KBM-7 (cell line): ENCODE measurements at places on chromosomes 11 and 22.

- DNase-seq, result no peak
Observed at GRCh38 chr11:43861141-43861540, 19.5 kb upstream of the ALKBH3 start.

DNA sequence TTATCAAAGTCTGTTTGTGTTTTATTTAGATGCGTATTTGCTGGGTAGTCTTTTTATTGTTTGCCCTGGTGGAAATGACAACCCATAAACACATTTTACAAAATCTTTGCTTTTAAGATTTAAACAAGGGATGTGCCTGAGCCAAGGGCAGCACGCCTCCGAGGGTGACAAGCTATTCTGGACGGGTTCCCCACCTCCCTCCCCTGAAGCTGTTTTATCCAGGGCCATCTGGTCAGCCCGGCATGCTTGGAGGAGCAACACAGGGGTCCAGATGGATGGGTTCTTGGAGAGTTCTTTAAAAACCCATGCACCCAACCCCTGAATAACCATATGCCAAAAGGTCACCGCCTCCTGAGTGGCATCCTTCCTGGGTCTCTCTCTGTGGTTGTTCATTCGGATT lies 408.9 kb downstream of the OPCML start:
- DNase-seq, result no peak

GRCh38 chr11:86637988-86638387 lies 34.4 kb downstream of the ME3 start:
- DNase-seq, result no peak

DNA sequence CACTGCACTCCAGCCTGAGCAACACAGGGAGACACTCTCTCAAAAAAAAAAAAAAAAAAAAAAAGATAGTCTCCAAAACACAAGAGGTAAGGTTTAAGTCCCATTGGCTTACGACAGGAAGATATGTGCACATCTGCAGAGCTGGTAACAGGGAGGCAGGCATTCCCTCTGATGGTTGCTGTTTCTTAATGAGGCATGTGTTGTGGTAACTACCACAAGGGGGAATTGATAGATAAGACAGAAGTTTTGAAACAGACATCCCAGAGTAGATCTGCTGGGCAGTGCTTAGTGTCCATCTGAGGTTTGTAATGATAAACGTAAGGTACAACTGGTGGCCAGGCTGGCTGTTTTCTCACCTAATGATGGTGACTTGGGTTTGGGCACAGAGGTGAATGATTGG lies 4.7 kb downstream of the EIF1AD start:
- no peak for DNase-seq

DNA sequence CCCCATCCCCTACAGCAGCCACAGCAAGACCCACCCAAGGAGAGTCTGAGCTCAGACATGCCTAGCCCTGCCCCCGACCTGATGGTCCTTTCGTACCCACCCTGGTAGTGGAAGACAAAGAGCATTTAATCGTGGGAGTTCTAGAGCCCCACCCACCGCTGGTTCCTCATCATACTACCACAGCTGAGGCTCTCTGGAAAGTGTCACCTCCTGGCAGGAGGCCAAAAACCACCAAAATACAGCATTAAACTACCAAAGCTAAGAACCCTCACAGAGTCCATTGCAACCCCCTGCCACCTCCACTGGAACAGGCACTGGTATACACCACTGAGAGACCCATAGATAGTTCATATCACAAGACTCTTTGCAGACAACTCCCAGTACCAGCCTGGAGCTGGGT lies 311.1 kb downstream of the TENM4 start:
- DNase-seq, result no peak

- no peak for DNase-seq
Observed at GRCh38 chr11:114562166-114562916, 2.7 kb upstream of the NXPE1 start.

DNA sequence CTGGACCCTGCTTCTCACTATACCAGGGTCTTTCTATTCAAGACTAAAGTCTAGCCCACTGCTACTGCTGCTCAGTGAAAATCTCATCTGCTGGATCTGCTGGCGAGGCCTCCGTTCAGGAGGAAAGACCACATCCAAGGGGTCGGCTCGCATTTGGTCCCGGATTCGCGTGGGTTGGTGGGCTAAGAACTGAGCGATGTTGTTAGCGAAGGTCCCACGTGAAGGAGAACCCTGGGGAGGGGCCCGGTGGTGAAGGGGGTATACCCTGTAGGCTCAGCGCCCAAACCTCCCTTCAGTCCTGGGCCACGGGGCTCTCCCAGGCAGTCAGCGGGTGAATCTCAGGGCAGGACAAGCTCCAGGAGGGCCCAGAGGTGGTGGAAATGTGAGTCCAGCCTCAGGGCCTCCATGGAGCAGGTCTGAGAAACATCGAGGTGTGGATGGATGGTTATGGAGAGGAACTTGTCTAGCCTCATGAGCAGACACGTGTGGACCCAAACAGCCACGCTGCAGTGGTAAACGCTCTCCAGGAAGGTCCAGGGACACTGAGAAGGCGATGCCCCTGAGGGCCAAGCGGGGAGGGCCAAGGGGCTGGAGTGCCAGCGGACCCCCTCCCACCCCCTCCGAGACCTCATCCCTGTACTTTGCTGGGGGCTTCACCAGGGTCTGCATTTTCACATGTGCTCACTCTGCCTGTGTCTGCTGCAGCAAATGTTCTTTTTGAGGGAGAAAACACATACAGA lies 152.3 kb downstream of the CTTN start:
- no peak for DNase-seq

DNA sequence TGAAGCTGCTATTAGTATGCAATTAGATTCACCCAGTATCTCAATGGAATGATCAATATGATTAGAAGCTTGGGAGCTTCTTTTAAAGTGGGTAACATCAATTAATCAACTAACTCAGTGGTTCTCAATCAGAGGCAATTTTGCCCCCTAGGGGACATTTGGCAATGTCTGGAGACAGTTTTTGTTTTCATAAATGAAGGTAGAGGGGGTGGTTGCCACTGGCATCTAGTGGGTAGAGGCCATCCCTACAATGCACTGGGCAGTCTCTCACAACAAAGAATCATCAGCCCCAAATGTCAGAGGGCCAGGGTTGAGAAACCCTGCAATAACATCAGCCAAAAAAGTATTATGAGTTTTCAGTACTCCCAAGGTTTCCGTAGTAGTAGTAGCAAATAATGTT lies 5.9 kb upstream of the AMOTL1 start:
- DNase-seq, result peak; percentile 51

- peak; percentile 88 for DNase-seq
Observed at GRCh38 chr11:35165423-35166368, 26.7 kb downstream of the CD44 start.

DNA sequence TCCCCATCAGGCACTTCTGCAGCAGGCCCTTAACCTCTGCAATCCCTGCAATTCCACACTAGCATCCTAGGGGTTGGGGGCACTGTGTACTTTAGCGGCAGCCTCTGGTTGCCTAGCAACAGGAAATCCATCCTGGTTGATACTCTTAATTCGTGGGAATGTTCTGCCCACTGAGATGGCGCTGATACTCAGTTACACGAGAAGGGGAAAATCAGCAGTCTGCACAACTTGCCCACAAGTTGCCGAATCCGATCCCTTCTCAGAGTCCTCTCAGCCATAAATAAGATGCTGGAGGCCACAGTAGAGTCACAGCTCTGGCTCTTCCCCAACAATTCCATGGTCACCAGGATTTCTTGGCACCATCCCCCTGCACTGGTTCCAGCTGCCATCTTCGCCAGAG lies 57.6 kb upstream of the CRYBB3 start:
- no peak for DNase-seq

GRCh38 chr22:35465109-35465701 lies 65.3 kb downstream of the MCM5 start:
- no peak for DNase-seq

- DNase-seq, result no peak
Observed at GRCh38 chr11:131561501-131561900, 191.1 kb downstream of the NTM start.

- no peak for DNase-seq
Observed at GRCh38 chr11:131816051-131816450, 445.6 kb downstream of the NTM start.

- no peak for DNase-seq
Observed at GRCh38 chr11:78318321-78319114, 99.1 kb downstream of the GAB2 start.

DNA sequence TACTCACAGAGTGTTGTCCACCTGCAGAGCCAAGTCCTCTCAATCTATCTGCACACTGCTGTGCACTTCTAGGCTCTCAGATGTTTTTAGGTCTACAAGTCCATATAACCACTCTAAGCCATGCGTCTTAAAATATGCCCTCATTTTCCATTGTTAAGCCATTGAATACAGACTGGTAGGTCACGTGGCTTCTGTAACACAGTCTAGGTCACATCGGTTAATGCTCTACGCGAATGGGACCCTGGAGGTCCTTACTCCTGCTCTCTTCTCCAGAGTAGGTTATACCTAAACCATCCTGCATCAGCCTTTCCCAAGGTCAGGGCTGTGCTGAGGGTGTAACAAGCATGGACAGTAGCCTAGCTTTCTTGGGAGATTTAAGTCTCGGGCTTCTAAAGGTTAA lies 819 bp downstream of the JAML start:
- DNase-seq, result no peak

DNA sequence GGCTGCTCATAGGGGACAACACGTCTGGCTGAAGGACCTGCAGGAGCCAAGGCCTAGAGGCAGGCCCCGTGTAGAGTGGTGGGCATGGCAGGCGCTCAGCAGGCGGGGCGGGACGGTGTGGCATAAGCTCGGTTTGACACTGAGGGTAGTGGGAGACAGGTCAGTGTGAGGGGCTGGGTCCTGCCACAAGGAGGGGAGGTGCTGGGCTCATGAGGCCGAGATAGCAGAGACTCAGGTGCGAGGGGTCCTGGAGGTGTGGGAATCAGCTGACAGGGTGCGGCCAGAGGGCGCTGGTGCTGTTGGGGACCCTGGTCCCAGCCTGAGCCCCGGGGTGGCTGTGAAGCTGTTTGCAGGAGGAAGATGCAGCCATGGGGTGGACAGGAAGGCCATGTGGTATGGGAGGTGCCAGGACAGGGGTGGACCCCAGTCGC lies 6.7 kb downstream of the SLC22A12 start:
- no peak for DNase-seq

DNA sequence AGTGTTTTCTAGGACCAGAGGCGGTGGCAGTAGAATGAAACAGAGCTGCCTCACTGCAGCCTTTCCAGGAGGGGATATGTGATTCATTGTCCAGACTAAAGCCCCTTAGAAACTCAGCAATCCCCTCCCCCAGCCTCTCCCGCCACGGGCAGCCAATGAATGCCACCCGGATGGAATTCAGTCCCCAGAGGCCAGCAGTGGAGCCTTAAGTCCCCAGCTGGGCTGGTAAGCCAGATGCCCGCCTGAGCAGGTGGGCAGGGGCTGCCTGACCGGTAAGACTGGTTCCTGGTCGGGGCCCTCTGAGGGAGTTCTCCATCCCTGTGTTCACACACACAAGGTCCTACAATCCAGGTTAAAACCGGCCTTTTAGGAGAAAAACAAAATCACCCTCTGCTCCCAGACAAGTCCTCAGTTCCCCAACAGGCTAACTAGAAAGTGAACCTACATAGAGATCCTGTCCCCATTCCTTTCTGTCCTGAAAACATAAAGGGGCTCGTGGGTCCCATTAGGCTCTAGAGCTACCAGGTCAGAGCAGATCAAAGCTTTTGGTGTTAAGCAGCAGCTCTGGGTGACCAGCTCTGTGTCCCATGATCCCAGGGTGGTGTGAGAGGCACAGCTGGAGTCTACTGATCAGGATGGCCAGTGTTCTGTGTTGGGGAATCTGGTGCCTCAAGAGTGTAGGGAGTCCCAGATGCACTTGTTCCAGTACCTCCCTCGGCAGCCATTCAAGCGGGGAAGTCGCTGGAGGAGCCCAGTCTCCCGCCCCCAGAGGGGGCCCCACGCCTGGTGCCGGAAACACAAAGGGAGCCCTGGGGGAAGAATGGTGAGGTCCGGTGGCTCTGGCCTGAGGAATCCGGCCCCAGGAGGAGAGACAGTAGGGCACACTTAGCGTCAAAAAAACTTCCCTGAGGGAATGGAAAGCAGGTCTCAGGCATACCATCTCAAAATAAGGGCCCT lies 2.6 kb downstream of the PATZ1 start:
- peak; percentile 45 for DNase-seq

DNA sequence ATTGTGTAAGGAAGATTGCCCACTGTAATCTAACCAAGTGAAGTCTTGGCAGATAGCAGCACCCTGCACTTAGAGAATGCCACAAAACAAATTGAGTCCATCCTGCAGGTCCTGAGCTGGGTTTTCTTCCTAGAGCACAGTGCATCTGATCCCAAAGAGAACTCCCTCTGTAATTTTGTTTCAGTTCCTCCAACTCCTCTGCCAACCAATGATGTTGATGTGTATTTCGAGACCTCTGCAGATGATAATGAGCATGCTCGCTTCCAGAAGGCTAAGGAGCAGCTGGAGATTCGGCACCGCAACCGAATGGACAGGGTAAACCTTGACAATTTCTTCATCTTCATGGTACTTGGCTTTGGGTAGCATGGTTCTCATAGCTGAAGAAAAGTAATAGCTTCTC lies 33.1 kb upstream of the ST14 start:
- no peak for DNase-seq

GRCh38 chr11:1564535-1565172 lies 7.4 kb downstream of the DUSP8 start:
- peak; percentile 27 for DNase-seq

DNA sequence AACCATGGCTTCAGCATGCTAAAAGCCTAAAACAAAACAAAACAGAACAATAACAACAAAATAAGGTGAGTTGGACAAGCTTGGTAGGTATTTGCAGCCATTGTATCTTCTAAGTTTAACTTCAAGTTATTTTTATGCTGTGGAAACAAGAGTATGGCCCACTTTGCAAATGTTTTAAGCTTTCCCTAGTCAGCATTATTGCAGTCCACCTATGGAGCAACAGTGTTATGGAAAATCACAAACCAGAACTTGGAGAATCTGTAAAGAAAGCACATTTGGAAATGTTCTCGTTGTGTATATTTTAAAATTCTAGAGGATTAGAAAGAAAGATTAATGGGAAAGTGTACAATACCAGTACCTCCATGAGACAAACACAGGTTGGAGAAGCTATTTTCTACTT lies 7.4 kb upstream of the SLC5A12 start:
- DNase-seq, result no peak

GRCh38 chr11:122661182-122661945 lies 5.8 kb downstream of the UBASH3B start:
- DNase-seq, result no peak

GRCh38 chr11:133903056-133903455 lies 53.7 kb downstream of the IGSF9B start:
- no peak for DNase-seq

DNA sequence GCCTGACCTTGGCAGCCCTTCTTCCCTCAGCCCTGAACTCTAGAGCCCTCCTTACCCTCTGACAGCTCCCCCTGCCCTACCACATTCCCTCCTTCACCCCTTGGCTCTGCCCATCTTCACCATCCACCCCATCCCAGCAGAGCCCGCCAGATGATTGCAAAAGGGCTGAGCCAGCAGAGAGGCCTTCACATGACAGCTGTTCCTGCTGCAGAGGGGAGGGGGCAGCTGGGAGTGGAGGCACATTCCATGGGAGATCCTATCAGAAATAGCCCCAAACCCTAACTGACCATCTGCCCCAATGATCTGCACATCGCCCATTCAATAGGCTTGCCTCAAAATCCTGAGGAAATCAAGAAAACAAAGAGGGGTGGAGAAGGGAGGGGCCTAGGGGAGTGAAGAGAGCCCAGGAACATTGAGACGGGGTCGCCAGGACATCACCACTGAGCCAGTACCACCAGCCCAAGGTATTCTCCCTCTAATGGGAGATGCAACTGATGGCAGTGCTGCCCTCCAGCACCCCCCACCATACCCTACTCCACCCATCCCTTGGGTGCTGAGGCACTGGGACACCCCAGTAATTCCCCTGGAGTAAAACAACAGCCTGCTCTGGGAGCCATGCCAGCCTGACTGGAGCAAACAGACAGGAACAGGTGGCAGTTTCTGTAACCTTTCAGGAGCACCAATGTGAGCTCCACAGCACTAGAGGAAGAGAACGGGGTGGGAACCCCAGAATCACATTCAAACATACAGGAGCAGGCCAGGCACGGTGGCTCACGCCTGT lies 8.0 kb upstream of the AHNAK start:
- DNase-seq, result no peak
